ENCODE measurements at places on chromosomes 12 and 14.

DNA sequence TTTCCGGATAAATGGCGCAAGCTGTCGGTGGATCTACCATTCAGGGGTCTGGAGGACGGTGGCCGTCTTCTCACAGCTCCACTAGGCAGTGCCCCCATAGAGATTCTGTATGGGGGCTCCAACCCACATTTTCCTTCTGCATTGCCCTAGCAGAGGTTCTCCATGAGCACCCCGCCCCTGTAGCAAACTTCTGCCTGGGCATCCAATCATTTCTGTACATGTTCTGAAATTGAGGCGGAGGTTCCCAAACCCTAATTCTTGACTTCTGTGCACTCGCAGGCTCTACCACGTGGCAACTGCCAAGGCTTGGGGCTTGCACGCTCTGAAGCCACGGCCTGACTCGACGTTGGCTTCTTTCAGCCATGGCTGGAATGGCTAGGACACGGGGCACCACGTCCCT, 5.1 kb upstream of the SERPINA10 start:
- no peak for DNase-seq

- no peak for DNase-seq
These were observed 168.0 kb upstream of the TBX3 start for GRCh38 chr12:114851981-114852380.

DNA sequence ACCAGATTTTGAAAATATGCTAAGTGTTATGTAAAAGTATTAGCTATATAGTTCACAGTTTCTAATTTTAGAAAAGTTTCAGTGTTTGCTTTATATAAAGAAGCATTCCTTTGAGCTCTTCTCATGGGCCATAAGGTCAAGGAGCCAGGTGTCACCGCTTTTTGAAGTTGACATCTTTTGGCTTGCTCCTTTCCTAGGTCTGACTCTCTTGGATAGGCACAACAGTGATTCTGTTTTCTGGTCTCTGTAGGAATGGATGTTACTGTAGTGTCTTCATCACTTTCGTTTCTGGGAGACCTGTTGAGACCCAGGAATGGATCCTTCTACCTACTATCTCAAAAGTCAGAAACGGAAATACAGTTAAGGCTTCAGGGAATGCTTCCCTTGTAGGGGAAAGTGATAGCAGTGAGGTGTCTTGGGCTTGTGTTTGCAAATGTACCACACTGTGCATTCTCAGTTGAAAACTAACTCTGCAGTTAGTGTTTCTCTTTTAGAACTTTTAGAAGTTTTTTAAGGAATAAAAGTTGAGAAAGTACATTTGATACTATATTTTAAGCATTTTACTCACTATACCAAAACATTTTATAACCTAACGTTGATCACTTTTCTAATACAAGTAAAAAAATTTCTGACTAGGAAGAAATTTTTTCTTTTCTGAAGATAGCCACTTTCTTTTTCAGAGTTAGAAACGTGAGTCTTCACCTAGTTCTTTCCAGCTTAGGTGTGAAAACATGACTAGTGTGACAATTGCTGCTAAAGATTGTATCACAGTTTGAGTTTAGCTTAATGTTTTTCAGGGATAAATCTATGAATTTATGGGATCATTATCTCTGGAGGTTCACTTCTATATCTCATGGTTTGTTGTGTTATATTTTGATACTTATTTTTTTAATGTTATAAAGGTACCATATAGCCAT, 20.8 kb downstream of the VRK1 start:
- no peak for DNase-seq

- no peak for DNase-seq
These were observed 22.8 kb downstream of the ATF1 start for GRCh38 chr12:50786498-50787231.

- no peak for DNase-seq
These were observed 43.3 kb downstream of the GIT2 start for GRCh38 chr12:109952873-109953272.

DNA sequence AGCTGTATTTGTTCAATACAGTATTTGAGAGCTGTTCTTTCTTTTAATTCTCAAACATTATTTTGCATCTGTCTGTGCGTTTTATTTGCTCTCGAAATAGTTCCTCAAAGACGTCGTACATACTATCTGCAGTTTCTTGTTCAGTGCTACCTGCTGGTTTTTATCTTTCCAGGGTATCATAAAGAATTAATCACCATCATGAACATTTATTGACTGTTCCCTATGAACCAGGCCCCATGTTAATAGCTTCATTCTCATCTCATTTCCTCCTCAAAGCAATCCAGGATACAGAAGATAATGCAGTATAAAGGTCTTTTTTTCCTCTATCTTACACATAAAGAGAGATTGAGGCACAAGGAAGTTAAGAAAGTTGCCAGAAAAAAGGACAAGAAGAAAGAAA, 211.8 kb downstream of the DACT1 start:
- DNase-seq = no peak

- no peak for DNase-seq
These were observed 130.1 kb upstream of the HIF1A start for GRCh38 chr14:61565181-61565580.

- no peak for DNase-seq
These were observed 3.4 kb upstream of the TRAFD1 start for GRCh38 chr12:112121780-112122565.

GRCh38 chr12:47841501-47841900, 21.8 kb upstream of the HDAC7 start:
- no peak for DNase-seq
